ENCODE measurements at places on chromosomes 7 and 10.

DNA sequence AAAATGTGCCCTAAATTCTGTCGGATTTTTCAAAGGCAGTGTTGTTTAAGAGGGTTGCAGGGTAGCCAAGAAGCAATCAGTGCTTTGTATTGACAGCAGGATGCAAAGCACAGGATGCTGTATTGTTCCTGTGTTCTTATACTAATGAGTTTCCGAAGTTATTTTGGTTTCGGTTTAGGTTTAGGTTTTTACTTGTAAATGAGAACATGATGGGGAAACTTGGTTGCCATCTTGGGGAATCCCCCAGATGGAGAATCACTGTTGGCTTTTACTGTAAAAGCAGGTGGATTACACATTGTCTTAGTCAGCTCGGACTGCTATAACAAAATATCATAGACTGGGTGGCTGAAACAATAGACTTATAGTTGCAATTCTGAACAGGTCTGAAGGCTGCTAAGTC lies 72.1 kb downstream of the INHBA start:
- no peak for DNase-seq

DNA sequence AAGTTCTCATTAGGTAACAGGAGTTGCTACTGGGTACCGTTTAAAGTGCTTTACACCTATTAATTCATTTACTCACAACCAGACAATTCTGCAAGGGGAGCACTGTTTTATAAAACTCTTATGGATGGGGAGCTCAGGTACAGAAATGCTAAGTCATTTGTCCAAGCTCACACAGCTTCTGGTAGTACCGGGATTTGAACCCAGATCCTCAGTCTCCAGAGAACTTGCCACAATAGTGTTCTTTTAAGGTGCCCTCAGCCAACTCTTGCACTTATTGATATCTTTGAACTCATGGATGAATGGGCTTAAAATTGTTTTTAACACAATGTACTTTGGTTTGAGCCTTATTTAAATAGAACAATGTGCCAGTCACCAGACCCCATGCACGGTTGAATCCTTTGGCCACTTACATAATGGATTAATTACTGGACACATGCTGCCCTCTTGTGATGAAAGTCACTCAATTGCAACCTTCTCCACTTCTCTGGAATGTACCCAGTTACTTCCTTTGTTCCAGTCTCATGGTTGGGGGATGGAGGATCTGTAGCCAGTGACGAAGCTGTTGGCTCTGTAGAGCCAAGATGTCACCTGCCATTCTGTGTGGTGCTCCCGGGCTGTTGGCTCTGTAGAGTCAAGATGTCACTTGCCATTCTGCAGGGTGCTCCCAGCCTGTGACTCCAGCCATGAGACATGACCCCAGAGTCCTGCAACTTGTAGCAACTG lies 65.6 kb downstream of the NOD1 start:
- no peak for DNase-seq

- DNase-seq: no peak
Observed at GRCh38 chr7:55073051-55073511, 54.3 kb downstream of the EGFR start.

GRCh38 chr7:143410521-143411004 lies 1.9 kb upstream of the EPHA1 start:
- no peak for DNase-seq

DNA sequence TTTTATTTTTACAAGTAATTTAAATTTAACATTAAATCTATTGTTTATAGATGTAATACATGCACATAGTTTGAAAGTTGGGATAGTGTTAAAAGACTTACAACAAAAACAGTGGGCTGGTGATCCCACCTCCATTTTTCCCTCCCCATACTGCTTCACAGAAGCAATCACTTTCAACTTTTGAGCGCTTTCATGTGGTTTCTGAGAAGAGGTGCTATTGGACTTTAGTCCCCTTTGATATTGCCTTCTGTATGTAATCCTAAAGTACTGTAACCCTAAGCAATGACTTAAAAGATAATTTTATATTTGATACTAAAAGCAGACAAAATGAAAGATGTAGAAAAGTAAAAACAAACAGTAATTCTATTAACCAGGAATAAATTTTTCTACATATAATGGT lies 88.1 kb upstream of the FAM171A1 start:
- DNase-seq: no peak

DNA sequence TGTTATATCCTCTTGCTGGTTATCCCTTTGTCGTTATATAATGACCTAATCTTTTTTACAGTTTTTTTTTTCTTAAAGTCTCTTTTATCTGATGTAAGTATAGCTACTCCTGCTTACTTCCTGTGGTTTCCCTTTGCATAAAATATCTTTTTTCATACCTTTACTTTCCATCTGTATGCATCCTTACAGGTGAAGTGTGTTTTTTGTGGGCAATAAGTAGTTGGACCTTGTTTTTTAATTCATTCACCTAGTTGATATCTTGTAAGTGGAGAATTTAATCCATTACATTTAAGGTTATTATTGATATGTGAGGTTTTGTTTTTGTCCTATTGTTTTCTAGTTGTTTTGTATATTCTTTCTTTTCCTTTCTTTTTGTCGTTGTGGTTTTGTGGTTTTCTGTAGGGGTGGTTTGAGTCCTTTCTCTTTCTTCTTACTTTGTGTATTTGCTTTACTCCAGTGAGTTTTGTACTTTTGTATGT lies 168.6 kb downstream of the MLLT10 start:
- no peak for DNase-seq

GRCh38 chr10:62115321-62115720 lies 153.3 kb downstream of the RTKN2 start:
- DNase-seq: no peak

DNA sequence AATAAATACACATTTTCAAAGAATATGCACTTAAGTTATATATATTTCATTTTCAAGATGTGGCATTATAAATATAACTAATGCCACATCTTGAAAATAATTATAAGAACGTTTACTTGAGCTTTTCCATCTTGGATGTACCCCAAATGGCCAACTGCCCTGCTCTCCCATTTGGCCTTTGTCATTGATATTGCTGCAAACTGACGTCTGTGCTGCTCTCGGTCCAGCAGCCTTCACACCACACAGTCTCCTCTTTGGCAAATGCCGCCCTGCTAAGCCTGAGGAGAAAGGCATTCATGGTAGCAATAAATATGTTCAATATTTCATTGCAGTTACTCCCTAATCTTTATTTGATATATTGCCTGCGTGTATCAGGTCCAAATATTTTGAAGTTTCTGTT lies 384.6 kb upstream of the ADARB2 start:
- no peak for DNase-seq

- no peak for DNase-seq
Observed at GRCh38 chr7:32243687-32244290, 173.6 kb upstream of the PDE1C start.

- no peak for DNase-seq
Observed at GRCh38 chr10:9081253-9081652, 1026.8 kb downstream of the GATA3 start.

DNA sequence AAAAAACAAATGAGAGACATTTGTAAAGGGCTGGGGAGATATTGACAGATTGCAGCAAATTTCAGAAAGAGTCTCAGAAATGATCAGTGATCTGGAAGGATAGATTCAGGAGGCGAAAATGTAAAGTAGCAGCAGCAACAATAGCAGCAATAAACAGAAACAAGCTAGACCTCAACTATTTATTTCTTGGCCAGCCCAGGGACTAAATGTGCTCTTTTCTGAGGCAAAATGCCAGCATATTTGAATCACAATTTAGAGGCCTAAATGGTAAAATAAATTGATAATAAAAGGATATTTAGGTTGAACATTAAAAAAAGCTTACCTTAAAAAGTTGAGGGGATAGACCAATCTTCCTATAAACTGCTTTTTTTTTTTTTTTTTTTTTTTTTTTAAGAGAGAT lies 134.6 kb upstream of the ITGB1 start:
- DNase-seq: no peak

Measured in NCI-H187 (cell line).